ENCODE measurements at places on chromosomes 13 and 19. TPM values are rescaled to one million over a fixed set of nuclear protein-coding genes. Genes with fewer than 3 reads are reported as not detected.

GRCh38 chr13:85738696-85739320 lies 60.4 kb downstream of the SLITRK6 start:
- H3K27me3 ChIP-seq = no peaks in the 10 kb centered on the region
- H3K4me3 ChIP-seq = no peak overlapping the region
- no peak overlapping the region for H3K27ac ChIP-seq
- H3K36me3 ChIP-seq = no peaks in the 10 kb centered on the region
- DNase-seq = no peak
- no peaks in the 10 kb centered on the region for H3K4me1 ChIP-seq

ADM5 gene
- 4.0 TPM for total RNA-seq

GDF15 gene
- 0.97 TPM for total RNA-seq

- H3K36me3 ChIP-seq = no peaks in the 10 kb centered on the region
- no peaks in the 10 kb centered on the region for H3K27me3 ChIP-seq
- DNase-seq = no peak
- H3K27ac ChIP-seq = no peak overlapping the region
These were observed 3.4 kb upstream of the ZIC2 start for GRCh38 chr13:99977912-99978798.

- H3K4me1 ChIP-seq = no peaks in the 10 kb centered on the region
- H3K27me3 ChIP-seq = no peaks in the 10 kb centered on the region
- H3K27ac ChIP-seq = no peak overlapping the region
- DNase-seq = no peak
- no peaks in the 10 kb centered on the region for H3K36me3 ChIP-seq
- H3K4me3 ChIP-seq = no peak overlapping the region
These were observed 7.7 kb upstream of the RFX2 start for GRCh38 chr19:6118043-6118442.

CPB2 gene
- total RNA-seq = not detected

All from Karpas-422 (cell line).